ENCODE measurements at places on chromosomes 7 and 10.
A peak's percentile ranks its signal among the peaks of the same experiment; 100 is the strongest.

DNA sequence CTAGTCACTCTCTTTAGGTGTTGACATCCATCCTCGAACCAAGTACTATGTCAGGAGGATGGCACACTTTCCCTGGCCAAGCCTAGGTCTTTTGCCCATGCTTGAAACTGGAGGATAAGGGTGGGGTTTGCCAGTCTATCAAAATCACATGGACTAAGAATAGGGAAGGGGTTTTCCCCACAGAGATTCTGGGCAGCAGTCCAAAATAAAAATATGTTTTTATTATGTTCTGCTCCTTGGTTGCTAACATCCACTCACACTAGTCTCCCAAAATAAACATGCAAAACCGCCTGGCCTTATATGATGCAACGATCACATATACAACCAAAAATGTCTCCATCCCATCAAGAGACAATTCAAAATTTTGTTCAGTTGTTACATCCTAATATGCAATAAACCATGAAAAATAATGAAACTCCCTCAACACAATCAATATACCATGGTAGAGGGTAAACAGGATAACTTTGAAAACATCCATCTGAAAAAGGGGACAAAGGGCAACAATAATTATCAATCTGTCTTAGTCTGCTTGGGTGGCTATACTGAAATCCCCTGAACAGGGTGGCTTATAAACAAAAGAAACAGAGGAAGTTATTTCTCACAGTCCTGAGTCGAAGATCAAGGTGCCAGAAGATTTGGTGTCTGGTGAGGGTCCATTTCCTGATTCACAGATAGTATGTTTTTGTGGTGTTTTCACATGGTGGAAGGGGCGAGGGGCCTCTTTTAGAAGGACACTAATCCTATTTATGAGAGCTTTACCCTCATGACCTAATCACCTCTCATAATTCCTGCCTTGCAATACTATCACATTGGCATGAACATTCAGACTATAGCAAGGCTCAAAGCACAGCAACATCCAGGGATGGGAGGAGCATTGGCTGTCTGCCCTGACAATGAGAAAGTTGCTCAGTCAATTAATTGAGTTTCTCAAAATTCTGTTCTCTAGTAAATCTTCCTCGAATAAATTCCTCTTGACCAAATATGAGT is 159.3 kb downstream of the ETV1 start:
- no peak for DNase-seq

DNA sequence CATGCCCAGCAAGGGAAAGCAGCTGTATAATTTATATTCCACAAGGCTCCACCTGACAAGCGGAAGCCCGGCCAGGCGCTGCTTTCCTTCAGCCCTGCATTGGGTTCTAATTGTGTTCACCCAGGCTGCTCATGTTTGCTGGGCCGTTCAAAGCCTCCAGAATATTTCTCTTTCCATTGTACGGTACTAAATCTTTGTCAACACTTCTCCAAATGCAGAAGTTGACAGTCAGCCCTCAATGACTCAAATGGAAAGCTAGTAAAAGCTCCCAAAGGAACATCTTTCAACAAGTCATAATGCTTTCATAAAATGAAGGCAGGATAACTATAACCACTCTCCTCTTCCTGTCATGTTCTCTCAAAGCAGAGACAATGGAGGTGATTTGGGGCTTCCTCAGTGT is 17.8 kb upstream of the CPXM2 start:
- DNase-seq: no peak

GRCh38 chr10:11005725-11006427 is 11.8 kb upstream of the CELF2 start:
- no peak for DNase-seq

DNA sequence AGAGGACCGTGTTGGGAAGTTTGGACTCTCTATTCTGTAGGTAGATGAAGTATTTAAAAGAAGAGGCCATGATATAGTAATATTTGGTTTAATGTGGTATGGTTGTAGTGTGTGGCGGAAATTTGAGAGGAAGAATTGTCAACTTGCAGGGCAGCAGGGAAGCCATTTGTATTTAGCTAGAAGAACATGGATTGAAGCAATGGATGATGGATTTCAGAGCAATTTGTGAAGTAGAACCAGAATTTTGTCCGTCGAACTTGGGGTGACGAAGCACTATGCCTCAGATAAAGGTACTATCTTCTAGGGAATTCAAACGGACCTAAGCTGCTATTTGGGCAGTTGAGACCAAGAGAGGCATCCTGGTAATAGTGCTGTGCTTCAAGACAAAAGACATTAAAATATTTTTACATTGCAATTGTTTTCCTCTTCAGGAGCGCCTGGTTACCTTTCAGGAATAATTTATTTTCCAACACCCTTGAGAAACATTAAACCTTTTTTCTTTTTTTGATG is 615 bp upstream of the WBP1L start:
- DNase-seq: no peak

DNA sequence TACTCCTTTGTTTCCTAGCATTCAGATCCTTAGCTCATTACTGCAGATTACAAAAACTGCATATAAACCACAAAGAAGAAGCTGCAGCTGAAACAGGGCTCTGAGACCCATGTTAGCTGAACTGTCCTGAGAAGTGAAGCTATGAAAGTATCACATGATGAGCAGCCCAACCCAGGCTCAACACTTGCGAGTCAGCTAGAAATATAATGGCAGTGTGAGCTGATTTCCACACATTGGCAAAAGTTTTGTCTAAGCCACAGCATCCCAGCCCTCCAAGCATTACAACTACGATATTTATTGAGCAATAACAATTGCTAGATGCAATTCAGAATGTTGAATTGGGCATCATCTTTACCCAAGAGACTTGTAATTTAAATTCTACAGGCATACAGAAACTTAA is 34.5 kb upstream of the SKAP2 start:
- no peak for DNase-seq

- peak; percentile 41 for DNase-seq
Observed at GRCh38 chr10:103696411-103697145, 158.8 kb downstream of the SH3PXD2A start.

- DNase-seq: no peak
Observed at GRCh38 chr10:92593619-92594588, 974 bp downstream of the KIF11 start.

GRCh38 chr10:52779541-52780390 is 7.2 kb upstream of the MBL2 start:
- DNase-seq: peak; percentile 36

DNA sequence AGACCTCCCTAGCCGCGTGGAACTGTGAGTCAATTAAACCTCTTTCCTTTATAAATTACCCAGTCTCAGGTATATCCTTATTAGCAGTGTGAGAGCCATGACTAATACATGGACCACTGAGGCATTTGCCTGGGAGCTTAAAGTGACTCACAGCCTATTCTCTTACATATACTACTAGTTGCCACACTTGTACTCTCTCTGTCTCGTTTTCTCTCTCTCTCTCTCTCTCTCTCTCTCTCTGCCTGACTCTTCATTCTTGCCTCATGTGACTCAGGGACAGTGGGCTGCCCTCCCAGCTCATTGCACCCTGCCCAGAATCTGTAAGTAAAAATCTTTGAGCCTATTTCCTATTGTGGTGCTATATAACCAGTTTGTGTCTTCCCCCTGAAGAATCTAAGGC is 238.5 kb upstream of the MAGI2 start:
- DNase-seq: no peak

GRCh38 chr10:59388671-59388976 is 26.3 kb upstream of the FAM13C start:
- DNase-seq: no peak

DNA sequence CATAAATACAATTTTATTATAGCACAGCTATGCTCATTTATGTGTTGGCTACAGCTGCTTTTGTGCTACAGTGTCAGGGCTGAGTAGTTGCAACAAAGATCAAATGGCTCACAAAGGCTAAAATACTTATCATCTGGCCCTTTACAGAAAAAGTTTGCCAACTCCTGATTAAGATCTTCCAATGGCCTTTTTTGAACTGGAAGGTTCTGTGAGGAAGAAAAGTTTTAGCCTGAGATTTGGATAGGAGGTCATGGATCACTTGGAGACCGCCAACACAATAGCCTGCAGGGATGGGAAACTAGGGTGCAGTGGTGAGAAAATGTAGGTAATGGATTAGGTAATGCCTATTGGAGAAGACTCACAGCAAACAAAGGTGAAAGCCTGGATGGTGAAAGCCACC is 169.8 kb downstream of the NOC3L start:
- no peak for DNase-seq

DNA sequence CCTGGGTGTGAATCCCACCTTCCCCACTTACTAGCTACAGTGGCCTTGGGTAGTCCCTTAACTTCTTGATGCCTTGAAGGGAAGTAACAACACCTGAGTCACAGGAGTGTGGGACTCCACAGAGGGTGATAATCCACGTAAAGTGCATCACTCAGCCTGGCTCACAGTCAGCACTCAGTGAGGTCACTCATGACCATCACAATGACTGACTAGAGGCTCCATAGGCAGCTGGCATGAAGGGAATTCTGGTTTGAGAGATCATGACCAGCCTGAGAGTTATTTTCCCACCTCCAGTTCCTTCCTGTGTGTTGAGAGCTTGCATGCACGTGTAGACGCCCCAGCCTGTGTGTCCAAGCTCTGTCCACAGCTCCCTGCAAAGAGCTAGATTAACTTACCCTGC is 34.8 kb downstream of the NEUROG3 start:
- DNase-seq: no peak

DNA sequence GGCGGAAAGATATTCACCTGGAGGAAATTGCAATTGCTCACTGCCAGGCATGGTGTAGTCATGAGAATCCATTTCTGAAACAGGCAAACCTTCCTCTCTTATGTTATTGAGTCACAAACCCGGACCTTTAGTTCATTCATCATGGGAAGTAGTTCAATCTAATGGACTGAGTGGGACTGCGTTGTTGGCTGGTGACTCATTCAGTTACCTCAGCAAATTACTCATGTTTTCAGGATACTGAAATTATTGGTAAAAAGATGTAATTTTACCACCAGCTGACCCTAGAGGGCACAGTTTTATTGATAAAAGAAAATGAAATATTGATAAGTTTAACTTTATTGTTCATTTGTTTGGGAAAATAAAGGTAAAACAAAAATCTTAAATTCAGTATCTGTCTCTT is 1194.4 kb upstream of the SORCS1 start:
- DNase-seq: no peak

- DNase-seq: no peak
Observed at GRCh38 chr7:123692471-123692877, 36.8 kb downstream of the LMOD2 start.

DNA sequence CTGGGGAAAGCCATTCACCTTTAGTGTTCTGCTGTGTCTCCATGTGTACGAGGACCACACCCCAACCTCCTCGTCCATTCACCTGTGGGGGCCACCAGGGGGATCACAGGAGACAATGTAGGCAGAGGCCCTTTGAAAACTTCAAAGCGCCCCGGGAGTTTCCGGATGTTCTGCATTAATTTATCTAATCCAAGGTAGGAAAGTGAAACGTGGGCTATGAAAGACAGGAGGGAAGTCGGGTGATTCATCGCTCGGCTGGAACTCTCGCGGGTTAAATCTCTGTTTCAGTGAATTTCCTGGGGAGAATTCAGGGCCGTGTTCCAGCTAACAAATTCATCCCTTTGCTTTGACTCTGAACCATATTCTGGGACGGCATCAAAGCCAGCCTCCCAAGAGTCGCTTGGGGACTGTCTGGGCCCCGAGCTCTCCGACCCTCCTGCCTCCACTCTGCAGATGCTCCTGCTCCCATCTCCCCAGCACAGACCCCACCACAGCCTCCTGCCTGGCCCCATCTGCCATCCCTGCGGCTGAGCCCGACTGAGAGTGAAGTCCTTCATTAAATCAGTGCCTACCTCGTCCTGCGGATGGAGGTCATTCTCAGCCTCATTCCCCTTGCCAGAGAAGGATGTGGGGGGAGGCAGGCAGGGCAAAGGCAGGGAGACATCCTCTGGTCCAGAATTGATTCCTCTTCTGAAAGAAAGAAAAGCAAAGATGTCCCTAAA is 114.1 kb upstream of the CARD11 start:
- no peak for DNase-seq

GRCh38 chr10:34127676-34128075 is 687.4 kb downstream of the PARD3 start:
- DNase-seq: no peak

DNA sequence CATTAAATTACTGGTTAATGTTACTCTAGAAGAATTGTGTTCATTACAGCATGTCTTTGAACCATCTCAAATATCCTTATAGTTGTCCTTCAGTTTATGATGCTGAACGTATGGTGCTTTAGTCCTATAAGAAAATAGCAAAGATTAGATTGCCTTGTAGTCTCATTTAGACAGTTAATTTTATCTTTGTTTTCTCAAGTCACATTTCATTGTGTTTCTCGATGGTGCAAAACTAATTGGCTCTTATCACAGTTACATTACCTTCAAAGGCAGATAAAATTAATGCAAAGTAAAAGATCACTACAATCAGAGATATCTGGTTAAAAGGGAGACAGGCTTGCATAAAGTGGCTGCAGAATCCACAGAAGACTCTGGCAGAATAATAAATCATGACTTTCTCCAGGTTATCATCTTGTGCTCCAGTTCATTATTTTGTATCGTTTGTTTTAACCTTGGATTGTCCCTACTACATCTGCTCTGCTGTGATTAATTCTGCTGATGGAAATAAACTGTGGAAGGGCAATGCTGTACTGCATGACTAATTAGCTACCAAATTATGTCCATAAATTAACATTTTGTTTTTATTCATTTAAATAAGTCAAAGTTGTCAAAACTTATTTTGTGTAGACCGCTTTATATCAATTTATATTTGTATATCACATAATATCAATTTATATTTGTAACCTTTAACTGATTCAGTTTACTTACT is 24.2 kb downstream of the PRPS1L1 start:
- no peak for DNase-seq

GRCh38 chr10:128069351-128070051 is 56.7 kb downstream of the MKI67 start:
- DNase-seq: peak; percentile 60

GRCh38 chr10:120505866-120506265 is 48.8 kb downstream of the PLPP4 start:
- DNase-seq: no peak

DNA sequence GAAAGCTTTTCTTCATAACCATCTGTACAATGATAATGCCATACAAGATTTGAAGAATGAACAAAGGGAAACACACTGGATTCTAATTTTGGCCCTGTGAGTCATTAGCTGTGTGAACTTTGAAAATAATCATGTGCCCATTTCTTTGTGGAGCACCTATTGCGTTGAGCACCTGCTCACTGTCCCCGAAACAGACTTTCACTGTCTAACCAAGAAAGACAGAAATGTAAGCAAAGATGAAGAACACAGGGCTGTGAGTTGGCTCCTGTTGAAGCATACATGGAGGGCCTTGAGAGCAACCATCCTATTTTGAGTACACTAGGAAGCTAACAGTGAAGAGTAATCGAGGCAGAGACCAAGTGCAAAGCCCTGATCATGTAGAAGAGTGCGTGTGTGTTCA is 118.4 kb upstream of the SLC25A13 start:
- no peak for DNase-seq

- peak; percentile 25 for DNase-seq
Observed at GRCh38 chr10:100744136-100744986, 1.0 kb upstream of the PAX2 start.
